Activated CD8-positive, alpha-beta T cell treated with anti-CD3 and anti-CD28 coated beads for 36 hours (primary cell): ENCODE measurements at places on chromosomes 2 and 18. TPM values are rescaled to one million over a fixed set of nuclear protein-coding genes. Genes with fewer than 3 reads are reported as not detected.

Gene STPG4
- total RNA-seq = not detected

Gene CD226
- 41.5 TPM for total RNA-seq

Gene HRH4
- total RNA-seq = not detected

DNA sequence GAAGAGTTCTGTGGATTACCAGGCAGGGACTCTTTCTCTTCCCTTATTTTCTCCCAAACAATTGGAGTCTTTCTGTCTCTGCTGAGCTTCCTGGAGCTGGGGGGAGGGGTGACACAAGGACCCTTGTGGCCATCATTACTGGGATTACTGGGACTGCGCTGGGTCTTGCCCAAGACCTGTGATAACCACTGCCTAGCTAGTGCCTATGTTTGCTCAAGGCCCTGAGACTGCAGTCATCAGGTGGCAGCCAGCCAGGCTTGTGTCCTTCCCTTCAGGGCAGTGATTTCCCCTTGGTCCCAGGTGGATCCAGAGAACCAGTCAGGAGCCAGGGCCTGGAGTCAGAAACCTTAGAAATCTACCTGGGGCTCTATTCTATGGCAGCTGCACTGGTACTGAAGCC lies 355.6 kb downstream of the PARD3B start:
- no peaks in the 10 kb centered on the region for H3K27me3 ChIP-seq
- H3K4me3 ChIP-seq = no peak overlapping the region
- no peak for DNase-seq
- peaks cover 22% of the 10 kb centered on the region for H3K4me1 ChIP-seq

Gene DLGAP1
- not detected for total RNA-seq

DNA sequence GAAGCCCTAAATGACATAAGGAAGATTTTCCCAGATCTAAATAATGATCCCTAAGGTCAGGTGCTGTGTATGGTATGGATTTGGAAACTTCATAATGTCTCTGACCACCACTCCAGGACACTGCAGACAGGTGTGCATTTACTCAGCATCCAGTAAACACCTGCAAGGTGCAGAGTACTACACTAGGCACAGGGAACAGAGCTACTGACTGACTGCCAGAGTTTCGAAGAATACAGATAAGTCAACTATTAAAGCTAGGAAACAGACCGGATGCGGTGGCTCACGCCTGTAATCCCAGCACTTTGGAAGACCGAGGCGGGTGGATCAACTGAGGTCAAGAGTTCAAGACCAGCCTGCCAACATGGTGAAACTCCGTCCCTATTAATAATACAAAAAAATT lies 65.0 kb downstream of the ATP8B1 start:
- no peaks in the 10 kb centered on the region for H3K27me3 ChIP-seq
- no peaks in the 10 kb centered on the region for H3K4me1 ChIP-seq
- peaks cover 21% of the 10 kb centered on the region for H3K36me3 ChIP-seq

Gene SOX11
- total RNA-seq = not detected

GRCh38 chr2:219484343-219485200 lies 14.1 kb upstream of the GMPPA start:
- H3K36me3 ChIP-seq = no peaks in the 10 kb centered on the region
- peaks cover 39% of the 10 kb centered on the region for H3K27me3 ChIP-seq
- no peak for DNase-seq

DNA sequence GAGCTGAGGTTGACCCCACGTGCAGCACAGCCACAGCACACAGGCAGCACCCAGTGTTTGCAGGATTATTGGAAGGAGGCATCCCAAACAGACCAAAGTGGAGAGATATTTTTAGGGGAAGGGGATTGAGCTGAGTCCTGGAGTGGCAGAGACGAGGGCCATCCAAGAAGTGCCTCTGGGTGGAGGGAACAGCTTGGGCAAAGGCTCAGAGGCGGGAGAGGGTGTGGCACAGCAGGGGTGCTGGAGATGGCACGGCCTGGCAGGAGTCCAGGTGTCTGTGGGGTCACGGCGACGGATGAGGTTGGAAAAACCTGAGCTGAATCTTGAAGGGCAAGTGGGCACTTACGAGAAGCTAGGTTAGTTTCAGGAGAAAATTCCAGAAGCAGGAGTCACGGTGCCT lies 60.6 kb downstream of the INHBB start:
- peaks cover 5% of the 10 kb centered on the region for H3K27me3 ChIP-seq
- H3K4me3 ChIP-seq = no peak overlapping the region
- H3K4me1 ChIP-seq = no peaks in the 10 kb centered on the region
- no peak for DNase-seq
- H3K36me3 ChIP-seq = no peaks in the 10 kb centered on the region
- H3K27ac ChIP-seq = no peak overlapping the region

Gene CRYGC
- not detected for total RNA-seq
